Stimulated activated CD8-positive, alpha-beta memory T cell treated with anti-CD3 and anti-CD28 coated beads, Interleukin-4, amount 100 ng/mL, for 24 hours (primary cell): ENCODE measurements at places on chromosomes 16 and 17.

DNA sequence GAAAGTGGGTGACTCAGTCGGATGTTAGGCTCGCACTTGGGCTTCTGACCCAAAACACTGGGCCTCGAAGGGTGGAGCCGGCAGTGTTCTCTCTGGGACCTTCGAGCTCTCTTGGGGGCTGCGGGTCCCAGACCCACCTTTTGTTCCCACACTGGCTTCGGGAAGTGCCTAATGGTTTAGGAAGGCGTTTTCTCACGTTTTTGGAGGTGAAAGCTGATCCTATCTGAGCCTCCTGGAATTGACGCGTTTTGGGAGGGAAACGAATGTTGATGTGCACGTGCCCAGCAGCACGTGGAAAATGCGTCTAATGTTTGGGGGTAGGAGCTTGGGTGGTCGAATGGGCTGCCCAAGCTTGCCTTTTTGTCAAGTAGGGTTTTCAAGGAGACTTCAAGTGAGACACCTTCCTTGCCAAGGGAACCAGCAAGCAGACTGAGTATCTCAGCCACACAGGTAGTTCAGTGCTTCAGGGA is 666 bp downstream of the HGS start:
- DNase-seq: no peak

- no peak for DNase-seq
These were observed 16.1 kb upstream of the GNA13 start for GRCh38 chr17:65072660-65073071.

DNA sequence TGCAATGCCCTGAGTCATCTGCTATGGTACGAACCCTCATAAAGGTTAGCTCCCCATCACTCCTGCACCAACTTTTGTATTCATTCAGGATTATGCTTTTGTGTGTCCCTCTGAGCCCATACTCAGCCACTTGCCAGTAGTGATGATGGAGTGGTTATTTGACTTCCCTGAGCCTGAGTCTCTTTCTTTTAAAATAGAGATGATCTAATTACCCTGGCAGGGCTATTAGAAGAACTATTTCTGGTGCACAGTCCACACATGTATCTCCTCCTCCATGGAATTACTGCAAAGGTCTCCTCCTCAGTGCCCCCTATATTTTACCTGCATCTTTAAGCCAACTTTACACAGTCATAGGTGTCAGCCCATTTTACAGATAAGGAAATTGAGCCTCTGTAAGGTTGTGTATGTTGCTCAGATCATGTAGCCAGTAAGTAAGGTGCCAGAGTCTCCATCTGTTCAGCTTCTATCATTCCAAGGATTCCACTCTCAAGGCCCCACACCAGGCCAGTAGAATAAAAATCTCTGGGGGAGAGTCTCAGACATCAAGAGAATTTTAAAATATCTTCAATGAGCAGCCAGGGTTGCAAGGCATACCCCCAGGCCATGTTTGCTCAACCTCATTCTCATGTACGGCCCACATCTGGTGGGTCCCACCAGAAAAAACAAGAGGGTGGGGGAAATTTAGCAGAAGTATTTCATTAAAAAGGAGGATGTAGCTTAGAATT is 333.7 kb upstream of the HSBP1 start:
- no peak for DNase-seq

GRCh38 chr17:45705123-45706009 is 78.8 kb upstream of the CRHR1 start:
- no peak for DNase-seq

DNA sequence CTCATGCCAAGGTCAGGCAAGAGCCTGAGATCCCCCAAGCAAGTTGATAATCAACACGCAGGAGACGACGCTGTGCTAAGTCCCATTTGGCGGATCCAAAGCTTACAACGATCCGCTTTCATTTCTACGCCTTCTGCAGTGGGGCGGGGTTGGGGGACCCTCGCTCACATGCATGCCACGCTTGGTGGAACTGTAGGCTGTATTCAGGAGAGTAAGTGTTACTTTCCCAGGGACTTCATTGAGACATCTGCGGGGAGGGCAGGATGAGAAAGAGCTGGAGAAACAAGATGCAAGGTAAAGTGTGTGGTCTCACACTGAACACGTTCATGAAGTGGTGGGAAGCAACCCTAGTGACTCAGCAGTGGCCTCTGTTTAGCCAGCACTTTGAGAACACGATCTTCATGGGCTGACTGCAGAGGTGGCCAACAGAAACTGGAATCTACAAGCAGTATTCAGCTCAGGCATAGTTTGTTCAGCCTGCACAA is 100.5 kb downstream of the XYLT1 start:
- no peak for DNase-seq

DNA sequence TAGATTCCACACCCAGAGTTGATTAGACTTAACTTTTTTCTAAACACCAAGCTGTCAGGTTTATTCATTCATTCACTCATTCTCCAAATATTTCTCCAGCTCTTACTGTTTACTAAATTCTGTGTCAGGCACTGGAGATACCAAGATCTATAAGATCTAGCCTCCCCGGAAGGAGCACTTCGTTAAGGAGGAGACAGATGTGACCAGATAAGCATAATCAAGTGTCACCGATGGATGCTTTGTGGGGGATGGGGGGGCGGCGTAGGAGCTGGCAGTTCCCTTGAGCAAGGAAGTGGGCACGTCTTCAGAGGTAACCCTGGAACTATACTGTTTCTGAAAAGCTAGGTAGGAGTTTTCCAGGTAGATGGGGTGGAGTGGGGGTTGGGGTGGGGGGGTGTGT is 3.8 kb upstream of the RPL26 start:
- DNase-seq: no peak

DNA sequence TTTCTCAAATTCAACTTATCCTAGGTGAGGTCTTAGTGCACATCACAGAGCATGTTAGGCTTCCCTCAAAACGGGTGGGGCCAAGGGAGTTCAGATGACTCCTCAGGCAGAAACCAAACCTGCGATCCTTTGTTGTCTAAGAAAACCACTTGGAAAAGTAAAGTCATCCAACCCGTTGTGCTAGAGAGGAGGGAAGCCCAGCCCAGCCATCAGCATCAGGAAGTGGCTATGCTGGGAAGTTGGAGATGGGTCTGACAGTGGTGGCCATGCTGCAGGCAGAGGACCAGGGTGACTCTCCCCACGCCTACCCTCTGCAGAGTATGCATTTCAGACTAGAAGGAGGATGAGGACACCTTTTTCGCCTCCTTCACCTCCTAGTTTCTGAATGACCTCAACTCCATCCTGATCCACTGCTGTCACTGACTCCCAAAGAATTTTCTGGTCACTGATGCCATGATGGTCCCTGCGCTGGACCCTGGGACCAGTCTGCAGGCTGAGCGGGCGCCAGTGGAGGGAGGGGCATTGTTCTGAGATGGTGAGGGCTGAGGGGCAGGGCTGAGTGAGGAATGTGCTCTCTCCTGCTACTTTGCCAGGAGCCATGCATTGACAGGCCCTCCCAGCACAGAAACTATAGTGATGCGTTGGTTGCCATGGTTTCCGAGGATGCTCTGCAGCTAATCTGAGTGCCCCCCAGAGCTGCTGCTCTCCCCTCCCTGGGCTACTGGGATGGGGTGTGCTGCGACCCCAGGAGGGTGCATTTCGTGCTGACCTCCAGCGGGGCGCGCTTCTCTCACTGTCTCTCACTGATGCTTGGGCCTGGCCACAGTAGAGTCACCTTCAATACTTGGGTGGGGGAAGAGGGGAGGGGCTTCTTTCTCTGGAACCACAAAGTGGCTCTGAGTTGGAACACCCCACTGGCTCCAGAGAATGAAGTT is 20.4 kb downstream of the ALOX12B start:
- no peak for DNase-seq

GRCh38 chr17:68255731-68256538 is 8.1 kb downstream of the AMZ2 start:
- no peak for DNase-seq

DNA sequence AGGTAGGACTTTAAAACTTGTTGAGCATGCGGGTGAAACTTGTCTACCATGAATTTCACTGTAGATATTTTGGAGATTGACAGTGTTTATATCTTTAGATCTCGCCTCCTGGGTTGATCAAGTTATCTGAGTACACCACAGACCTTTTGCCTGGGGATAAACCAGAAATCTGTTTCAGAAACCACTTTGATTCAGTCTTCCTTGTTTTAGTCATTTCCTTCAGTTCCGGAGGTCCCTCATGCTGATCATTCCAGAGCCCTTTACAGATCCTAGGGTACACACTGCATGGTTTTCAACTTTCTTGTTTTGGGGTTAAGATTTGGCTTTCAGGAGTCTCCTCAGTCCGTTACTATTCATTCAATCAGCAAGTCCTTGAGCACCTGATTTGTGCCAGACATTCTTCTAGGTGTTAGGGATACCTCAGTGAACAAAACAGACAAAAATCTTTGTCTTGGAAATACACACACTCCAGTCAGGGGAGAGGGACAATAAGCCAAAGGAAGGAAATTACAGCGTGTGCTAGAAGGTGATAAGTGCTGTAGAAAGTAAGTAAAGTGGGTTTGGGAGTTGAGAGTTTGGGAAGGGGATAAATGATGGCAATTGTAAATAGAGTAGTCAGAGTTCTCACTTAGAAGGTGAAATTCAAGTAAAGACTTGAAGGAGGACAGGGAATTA is 12.2 kb downstream of the NOD2 start:
- no peak for DNase-seq

DNA sequence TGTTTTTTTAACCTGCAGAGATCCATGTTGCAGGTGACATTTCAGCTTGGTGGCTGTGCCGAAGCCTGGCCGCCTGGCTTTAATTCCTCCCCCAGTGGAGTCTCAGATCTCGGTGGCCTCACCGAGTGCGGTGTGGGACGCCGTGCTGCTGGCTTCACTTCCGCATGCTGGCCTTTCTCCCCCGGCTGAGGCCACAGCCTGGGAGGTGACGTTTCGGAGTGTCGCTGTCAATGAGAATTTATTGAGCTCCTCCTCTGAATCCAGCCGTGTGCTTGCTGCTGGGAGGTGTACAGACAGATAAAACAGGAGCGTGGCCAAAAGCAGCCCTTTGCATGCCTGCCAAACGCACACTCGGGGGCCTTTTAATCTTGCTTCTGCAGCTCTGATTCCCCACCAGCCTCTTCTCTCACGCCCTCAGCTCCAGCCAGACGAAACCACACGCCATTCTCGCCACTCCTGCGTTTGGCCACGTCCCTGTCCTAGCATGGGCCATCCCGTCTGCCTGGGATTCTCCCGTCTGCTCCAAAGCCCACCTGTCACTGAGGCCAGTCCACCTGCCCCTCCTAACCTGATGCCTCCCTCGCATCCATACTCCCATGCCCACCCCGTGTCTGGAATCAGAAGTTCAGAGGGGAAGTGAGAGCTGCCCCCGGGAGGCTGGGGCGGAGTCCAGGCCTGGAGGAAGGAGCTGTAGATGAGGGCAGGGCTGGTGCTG is 3.6 kb downstream of the GSE1 start:
- DNase-seq: no peak

DNA sequence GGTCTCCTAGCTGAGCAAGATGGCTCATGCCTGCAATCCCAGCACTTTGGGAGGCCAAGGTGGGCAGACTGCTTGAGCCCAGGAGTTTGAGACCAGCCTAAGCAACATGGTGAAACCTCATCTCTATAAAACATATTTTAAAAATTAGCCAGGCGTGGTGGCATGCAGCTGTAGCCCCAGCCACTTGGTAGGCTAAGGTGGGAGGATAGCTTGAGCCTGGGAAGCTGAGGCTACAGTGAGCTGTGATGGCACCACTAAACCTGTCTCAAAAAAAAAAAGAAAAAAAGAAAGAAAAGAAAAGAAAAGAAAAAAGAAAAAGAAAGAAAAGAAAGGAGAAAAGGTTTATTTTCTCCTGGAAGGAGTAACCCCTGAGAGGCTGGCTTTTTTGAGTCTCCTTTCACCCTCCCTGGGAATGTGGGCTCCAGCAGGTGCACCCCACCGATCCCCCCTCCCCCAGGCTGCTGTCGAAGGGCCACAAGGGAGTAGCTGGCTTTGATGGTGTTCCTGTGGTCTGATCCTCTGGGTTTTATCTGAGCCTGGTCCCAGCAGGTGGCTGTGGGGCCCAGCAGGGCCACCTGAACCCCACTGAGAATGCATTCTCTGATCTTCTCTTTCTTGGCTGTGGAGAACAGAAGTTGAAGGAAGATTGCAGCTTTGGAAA is 29.9 kb upstream of the TNRC6C start:
- DNase-seq: no peak

- peak; percentile 83 for DNase-seq
These were observed 22.9 kb downstream of the SOCS1 start for GRCh38 chr16:11232852-11233726.

- no peak for DNase-seq
These were observed 38.0 kb downstream of the CEP95 start for GRCh38 chr17:64544742-64545141.

DNA sequence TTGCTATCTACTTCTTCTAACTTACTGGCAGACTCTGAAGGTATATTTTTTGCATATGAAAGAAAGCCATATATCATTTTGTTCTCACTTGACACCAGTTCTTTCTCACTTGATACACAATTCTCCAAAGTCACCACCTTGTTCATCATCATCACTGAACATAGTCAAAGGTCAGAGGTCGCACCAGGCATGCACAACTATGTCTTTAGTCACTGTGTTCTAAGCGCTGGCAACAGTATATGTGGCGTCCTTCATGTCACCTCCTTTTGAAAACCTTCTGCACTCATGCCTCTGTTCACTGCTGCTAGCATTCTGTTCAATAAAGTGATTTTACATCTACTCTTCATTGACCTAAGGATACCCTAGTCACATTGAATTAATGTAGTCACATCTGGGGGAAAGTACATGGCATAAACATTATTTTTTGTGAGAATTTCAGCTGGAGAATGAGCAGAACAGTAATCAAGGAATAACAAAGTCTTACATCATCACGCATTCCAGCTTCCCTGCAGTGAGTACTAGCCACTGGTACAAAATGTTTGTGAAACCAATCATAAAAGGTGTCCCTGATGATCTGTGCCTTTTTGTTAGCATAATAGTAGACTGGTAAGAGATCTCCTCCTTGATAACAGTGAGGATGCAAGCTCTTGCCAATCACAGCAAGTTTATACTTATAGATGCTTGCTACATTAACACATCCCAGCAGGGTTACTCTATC is 20.5 kb upstream of the TBX4 start:
- DNase-seq: no peak

GRCh38 chr17:48905987-48906515 is 2.2 kb upstream of the UBE2Z start:
- no peak for DNase-seq

DNA sequence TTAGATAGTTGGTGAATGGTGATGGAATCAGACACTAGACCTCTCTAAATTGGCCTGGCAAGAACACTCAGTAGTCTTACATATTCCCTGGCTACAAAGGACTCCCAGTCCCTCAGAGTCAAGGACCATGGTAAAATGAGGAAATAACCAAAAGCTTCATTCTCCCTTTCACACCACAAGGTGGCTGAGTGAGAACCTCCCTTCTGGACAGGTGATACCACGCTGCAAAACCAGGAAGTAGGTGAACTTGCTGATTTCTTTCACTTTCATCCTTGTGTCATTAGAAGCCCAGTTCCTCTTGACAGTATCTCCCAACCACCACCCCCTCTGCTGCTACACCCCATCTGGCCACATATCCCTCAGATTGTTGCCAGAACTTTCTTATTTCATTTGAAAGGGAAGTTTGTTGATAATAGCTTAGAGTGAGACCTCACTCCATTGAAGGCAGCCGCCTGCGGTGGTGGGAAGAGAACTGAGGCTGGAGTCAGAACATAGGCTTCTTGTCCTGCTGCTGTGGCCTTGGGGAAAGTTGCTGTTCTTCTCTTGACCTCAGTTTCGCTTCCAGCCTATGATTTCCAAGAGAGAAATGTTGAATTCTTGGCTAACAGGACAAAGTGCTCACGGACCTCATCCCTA is 290.6 kb upstream of the CCL2 start:
- DNase-seq: no peak

- no peak for DNase-seq
These were observed 41.4 kb downstream of the VPS53 start for GRCh38 chr17:673200-673681.

GRCh38 chr17:2402544-2402943 is 1.7 kb upstream of the MNT start:
- DNase-seq: no peak
